Stimulated activated CD4-positive, alpha-beta T cell treated with anti-CD3 and anti-CD28 coated beads, Interleukin-15, amount 100 ng/mL, for 1 hour (primary cell): ENCODE measurements at places on chromosomes 11 and 22.

- no peak for DNase-seq
Observed at GRCh38 chr11:57630171-57630570, 19.5 kb downstream of the YPEL4 start.

- DNase-seq = no peak
Observed at GRCh38 chr11:66782726-66783125, 53.7 kb upstream of the SPTBN2 start.

DNA sequence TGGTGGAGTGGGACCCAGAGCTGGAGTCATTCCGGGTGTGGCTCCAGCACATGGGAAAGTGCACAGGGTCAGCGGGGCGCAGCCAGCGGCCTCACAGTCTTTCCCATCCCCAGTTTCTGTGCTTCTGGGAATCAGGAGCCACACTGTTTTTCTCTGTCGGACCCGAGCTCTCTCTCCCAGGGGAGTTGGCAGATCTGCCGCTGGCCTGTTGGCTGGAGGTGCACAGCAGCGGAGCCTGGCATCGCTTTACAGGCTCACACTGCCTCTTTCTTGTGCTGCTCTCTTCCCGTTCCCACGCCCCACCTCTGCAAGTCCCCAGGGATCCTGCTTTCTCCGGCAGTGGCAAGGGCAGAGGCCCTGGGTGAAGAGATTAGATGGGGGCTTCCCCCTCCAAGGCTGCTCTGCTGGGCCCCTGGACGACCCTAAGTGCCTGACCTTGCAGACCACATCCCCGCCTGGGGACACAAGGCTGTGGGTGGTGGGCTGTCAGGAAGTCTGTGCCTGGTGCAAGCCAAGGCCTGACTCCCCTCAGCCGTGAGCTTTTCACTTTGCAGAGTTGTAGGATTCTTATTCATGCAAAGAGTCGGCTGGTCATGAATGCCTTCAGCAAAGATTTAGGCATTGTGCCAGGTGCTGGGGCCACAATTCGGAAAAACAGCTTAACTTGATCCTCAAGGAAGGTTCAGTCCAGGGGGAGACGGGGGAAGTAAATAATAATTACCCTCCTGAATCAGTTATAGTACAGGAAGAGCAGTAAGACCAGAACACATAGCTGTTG lies 116.3 kb downstream of the TIMP3 start:
- DNase-seq = no peak

DNA sequence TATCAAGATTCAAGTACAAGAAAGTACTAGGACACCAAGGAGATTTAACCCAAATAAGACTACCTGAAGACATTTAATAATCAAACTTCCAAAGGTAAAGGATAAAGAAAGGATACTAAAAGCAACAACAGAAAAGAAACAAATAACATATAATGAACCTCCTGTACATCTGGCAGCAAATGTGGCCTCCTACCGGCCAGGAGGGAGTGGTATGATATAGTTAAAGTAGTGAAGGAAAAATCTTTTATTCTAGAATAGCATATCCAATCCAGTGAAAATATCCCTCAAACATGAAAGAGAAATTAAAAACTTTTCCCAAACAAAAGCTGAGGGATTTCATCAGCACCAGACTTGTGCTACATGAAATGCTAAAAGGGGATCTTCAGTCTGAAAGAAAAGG lies 104.7 kb upstream of the GUCY1A2 start:
- DNase-seq = no peak

DNA sequence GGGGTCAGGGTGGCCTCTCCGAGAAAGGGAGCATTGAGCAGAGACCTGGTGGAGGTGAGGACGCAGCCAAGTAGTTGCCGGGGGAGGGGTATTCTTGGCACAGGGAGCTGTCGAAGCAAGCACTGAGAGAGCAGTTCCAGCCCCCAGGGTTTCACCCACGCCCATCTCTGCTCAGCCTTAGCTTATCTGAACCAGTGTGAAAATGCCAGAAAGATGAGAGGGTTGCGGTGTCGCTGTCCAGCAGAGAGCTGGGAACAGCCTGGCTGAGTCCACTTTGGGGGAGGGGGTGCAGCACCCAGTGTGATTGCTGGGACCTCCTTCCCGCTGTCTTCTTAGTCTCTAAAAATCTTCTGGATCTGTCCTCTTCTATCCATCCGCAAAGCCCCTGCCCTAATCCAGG lies 123.3 kb upstream of the TBCEL start:
- DNase-seq = no peak

- DNase-seq = no peak
Observed at GRCh38 chr11:90630176-90630575, 407.3 kb upstream of the CHORDC1 start.

DNA sequence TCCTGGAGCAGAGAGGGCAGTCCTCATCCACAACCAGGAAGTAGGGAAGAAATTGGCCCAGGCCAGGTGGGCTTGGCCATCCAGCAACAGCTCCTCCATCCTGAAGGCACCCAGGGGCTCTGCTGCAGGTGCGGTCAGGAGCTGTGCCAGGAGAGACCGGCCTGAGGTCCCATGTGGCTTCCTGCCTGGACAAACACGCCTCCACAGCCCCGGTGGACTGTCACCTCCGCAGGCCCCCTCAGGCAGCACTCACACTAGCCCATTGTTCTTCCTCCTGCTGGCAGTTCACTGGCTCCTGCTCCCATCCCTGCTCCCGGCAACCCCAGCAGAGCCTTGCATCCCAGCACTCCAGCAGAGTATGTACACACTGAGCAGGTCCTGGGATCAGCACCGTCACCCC lies 16.0 kb upstream of the POU2AF1 start:
- DNase-seq = no peak

GRCh38 chr22:32233091-32233490 lies 22.1 kb downstream of the SLC5A4 start:
- no peak for DNase-seq

- no peak for DNase-seq
Observed at GRCh38 chr11:21411104-21411503, 741.7 kb downstream of the NELL1 start.

DNA sequence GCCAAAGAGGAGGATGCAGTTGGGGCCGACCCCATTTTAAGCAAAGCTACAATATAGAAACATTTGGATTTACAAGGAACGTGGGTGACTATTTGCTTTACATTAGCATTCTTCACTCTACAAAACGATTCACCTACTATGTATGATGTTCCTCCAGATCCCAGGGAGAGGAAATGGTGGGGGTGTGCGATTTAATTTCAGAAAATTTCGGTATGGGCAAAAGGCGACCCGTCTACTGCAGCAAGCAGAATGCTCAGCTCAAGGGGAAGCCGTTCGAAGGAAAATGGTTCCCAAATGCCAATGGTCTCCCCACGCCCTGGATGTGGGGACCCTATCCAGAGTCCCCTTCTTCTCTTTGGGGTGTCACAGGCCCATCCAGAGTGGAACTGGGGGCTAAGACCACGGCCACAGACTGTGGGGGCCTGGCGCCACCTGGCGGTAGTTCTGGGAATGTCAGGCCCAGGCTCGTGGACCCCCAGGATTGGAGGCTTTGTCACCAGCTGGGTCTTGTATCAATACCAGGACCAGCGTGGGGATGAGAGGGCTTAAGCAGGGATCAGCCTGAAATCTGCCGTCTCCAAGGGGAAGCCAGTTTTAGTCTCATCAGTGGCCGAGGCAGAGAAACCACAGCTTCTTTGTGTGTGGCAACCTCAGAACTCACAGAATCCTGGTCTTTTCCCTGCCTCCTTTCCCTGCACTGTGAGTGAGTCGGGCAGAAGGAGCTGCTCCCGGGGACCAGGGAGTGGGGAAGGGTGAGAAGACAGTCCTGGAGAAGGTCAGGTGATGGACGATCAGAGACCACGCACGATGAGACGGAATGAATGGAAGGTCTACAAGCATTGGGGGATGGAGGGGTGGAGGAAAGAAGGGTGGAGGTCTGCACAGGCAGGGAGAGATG lies 8.4 kb downstream of the LRRC10B start:
- DNase-seq = peak; percentile 22

- DNase-seq = no peak
Observed at GRCh38 chr22:23073526-23074229, 3.4 kb downstream of the GNAZ start.
